Vagina (tissue), 2 donors: ENCODE measurements at places on chromosomes 4 and X. TPM values are rescaled to one million over a fixed set of nuclear protein-coding genes. Genes with fewer than 3 reads are reported as not detected.
A peak's percentile ranks its signal among the peaks of the same experiment; 100 is the strongest.

- no peak overlapping the region for H3K4me3 ChIP-seq
- H3K36me3 ChIP-seq, result no peaks in the 10 kb centered on the region
- peaks cover 25% of the 10 kb centered on the region for H3K4me1 ChIP-seq
- no peak overlapping the region for H3K27ac ChIP-seq
Measured at GRCh38 chr4:52856801-52857200, 5.3 kb upstream of the RASL11B start.

- no peaks in the 10 kb centered on the region for H3K4me1 ChIP-seq
- no peak overlapping the region for H3K4me3 ChIP-seq
- H3K27ac ChIP-seq, result no peak overlapping the region
- no peak for DNase-seq
- no peaks in the 10 kb centered on the region for H3K27me3 ChIP-seq
Measured at GRCh38 chr4:62394766-62395165, 1194.6 kb downstream of the ADGRL3 start.

The EREG gene
- total RNA-seq, result 1.2 TPM

- no peaks in the 10 kb centered on the region for H3K4me1 ChIP-seq
- H3K4me3 ChIP-seq, result no peak overlapping the region
Measured at GRCh38 chr4:187204389-187204918, 480.8 kb upstream of the FAT1 start.

DNA sequence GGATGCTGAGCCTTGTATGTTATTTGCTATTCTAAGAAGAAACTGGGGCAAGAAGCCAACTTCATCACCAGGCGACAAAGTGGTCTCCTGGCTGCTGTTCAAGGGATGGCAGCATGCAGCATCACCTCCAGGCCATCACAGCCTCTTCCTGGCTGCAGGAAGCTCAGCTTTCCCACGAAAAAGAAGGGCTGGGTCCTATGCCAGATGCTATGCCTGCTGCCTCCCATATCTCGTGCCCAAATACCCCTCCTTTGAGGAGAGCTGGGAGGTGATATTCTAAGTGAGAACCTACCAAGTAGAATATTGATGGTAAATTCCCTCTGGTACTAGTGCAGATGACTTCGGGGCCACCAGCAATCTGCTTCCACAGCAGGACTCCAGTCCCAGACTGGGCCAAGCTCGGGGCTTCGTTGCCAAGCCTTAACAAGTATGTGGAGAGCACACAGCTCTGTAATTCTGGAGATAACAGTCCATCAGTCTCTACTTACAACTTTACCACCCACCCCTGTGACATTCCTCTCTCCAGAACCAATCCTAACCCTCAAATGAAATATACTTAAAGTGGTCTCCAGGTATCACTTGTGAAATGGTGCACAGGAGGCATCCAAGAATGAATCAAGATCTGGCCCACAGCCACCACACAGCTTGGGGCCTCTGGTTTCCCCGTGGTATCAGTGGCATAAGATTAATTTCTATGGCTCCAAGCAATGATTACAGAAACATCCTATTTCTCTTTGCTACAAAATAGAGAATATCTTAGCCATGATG is 149.3 kb downstream of the PALLD start:
- no peaks in the 10 kb centered on the region for H3K27me3 ChIP-seq
- H3K4me3 ChIP-seq, result no peak overlapping the region
- no peak for DNase-seq
- H3K27ac ChIP-seq, result peak overlapping the region; percentile 3

DNA sequence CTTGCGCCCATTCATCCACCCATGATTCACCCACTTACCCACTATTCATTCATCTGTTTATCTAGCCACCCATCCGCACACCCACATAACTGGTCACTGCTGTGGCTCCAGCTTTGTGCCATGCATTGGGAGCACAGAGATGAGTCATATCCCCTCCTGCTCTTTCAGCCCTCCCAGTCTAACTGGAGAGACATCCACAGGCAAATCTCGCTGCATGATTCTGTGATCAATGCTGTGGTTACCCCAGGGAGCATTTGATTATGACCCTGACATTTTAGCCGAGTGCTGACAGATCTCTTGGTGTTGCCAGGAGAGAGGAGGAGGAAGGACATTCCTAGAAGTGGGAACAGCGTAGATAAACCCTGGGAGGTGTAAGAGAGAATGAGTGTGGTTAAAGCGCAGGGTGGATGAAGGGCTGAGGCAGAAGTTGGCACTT is 10.4 kb upstream of the PORCN start:
- no peak overlapping the region for H3K27ac ChIP-seq
- H3K4me3 ChIP-seq, result no peak overlapping the region
- H3K4me1 ChIP-seq, result no peaks in the 10 kb centered on the region
- no peaks in the 10 kb centered on the region for H3K36me3 ChIP-seq

The IRS4 gene
- 0.74 TPM for total RNA-seq

DNA sequence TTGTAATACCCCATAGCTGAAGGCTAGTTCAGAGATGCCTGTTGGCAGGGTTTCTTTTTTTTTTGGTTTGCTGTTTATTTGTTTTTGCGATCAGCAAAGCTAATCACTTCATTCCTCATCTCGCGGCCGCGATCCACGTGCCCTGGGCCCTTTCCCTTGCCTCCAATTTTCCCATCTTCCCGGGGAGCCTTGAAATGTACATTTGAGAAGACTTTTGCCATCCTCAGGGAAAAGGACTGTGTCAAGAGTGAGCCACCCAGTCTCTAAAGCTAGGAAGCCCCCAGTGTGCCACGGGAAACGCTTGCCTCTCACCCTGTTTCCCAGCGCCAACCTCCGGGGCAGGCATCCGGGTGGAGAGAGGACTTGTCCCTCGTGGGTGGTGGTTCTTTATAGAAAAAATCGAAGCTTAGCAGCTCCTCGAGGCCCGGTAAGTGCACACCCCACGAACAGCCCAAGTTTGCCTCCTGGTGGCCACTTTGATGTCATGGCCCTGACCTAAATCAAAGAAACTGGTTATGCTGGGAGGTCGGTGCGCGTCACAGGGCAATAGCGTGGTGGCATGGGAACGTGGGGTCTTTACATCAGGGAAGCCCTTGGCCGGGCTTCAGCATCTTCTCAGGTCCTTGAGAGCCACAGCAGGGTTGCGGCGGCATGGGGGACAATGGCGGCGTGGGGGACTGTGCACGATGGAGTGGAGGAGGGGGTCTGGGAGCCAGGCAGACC is 42.0 kb downstream of the MAP7D3 start:
- H3K4me1 ChIP-seq, result peaks cover 23% of the 10 kb centered on the region
- no peak for DNase-seq
- peak overlapping the region; percentile 57 for H3K27ac ChIP-seq
- H3K4me3 ChIP-seq, result no peak overlapping the region

DNA sequence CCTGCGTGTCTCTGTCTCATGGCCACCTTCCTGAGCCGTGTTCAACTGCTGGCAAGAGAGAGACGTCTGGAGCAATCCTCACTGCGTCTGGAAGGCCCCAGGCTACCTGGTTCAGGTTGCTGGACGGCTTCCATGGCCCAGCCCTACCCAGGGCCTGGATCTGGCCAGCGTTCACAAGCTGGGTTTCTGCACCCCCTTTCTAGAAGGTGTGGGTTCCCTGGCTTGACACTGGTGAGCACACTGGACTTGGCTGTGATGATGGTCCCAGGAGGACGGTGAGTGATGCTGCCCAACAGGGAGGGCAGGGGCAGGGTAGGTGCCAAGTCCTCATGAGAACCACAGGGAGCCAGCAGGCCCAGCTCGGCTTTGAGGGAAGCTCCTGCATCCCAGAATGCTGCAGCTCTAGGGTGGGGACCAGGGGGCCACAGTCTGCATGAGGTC is 63.4 kb downstream of the HTRA3 start:
- no peak overlapping the region for H3K27ac ChIP-seq
- no peaks in the 10 kb centered on the region for H3K27me3 ChIP-seq
- no peak for DNase-seq
- no peak overlapping the region for H3K4me3 ChIP-seq
- H3K36me3 ChIP-seq, result no peaks in the 10 kb centered on the region

- no peak overlapping the region for H3K27ac ChIP-seq
- no peak overlapping the region for H3K4me3 ChIP-seq
- no peaks in the 10 kb centered on the region for H3K36me3 ChIP-seq
- H3K27me3 ChIP-seq, result no peaks in the 10 kb centered on the region
- H3K4me1 ChIP-seq, result no peaks in the 10 kb centered on the region
Measured at GRCh38 chr4:126748736-126749135, 884.0 kb upstream of the INTU start.

The MAGEA9B gene
- total RNA-seq, result not detected

DNA sequence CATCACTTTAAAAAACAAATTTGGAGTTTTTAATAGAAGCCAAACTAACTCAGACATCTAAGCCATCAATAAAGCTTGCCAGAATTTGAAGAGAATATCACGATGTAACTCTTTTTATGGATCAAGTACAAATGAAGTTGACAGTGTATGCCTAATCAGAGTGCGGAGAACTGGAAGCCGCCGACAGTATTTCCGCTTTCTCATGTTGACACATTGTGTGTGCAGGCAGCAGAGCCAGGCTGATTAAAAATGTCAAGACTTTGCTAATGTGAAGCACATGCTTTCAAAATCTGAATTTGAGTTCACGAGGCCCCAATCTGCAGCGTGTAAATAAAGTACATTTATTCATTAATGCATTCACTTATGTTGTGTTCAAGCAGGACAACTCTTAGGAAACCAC is 161.2 kb downstream of the TENM3 start:
- no peak overlapping the region for H3K4me3 ChIP-seq
- no peaks in the 10 kb centered on the region for H3K36me3 ChIP-seq
- no peaks in the 10 kb centered on the region for H3K4me1 ChIP-seq
- no peak overlapping the region for H3K27ac ChIP-seq
- no peaks in the 10 kb centered on the region for H3K27me3 ChIP-seq

The ANXA10 gene
- total RNA-seq, result not detected

The FAM9C gene
- total RNA-seq, result not detected

The SHOX gene
- not detected for total RNA-seq

- no peak overlapping the region for H3K27ac ChIP-seq
- no peak for DNase-seq
- H3K4me1 ChIP-seq, result peaks cover 6% of the 10 kb centered on the region
- H3K27me3 ChIP-seq, result no peaks in the 10 kb centered on the region
- no peaks in the 10 kb centered on the region for H3K36me3 ChIP-seq
Measured at GRCh38 chr4:140367738-140368137, 5.7 kb upstream of the SCOC start.

The AREG gene
- total RNA-seq, result 16.9 TPM

- no peak overlapping the region for H3K27ac ChIP-seq
- H3K4me1 ChIP-seq, result peaks cover 6% of the 10 kb centered on the region
- no peaks in the 10 kb centered on the region for H3K27me3 ChIP-seq
Measured at GRCh38 chr4:184953971-184954370, 64.3 kb upstream of the HELT start.

DNA sequence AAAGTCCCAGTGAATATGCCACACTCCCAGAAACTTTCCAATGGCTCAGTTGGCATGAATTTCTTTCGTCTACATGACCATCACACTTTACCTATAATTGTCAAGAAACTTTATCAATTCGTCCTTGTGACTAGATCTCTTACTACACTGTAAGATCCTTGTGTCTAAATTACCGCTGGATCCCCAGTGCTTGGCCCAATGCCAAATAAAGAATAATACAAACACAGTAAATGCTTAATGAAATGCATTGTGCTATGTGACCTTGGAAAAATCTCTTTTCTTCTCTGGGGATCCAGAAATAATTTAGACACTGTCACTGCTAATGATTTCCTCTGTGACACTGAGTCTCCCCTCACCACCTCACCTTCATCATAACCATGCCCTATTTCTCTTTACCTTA is 137.9 kb downstream of the VSIG4 start:
- H3K27ac ChIP-seq, result no peak overlapping the region
- no peaks in the 10 kb centered on the region for H3K27me3 ChIP-seq
- no peaks in the 10 kb centered on the region for H3K4me1 ChIP-seq
- no peak for DNase-seq
- no peaks in the 10 kb centered on the region for H3K36me3 ChIP-seq

The THAP9 gene
- total RNA-seq, result 4.2 TPM

DNA sequence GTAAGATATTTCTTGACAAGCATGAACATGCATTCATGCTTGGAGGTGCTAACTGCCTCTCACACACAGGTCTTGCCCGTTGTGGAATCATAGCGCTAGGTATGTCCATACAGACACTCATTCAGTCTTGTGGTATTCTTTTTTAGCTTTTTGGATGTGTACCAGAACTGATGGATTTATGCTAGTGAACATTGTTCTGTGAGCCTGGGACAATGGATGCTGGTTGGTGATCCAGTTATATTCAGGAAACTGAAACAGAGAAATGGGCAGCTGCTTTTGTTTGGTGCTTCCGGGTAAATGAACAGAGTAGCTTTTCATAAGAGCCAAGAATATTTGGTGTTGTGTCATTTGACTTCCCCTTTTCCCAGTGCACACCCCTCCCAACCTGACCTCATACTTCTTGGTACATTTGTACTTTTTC is 78.9 kb upstream of the SLC4A4 start:
- H3K4me3 ChIP-seq, result no peak overlapping the region
- no peak overlapping the region for H3K27ac ChIP-seq
- no peak for DNase-seq
- no peaks in the 10 kb centered on the region for H3K4me1 ChIP-seq
- H3K36me3 ChIP-seq, result no peaks in the 10 kb centered on the region
- no peaks in the 10 kb centered on the region for H3K27me3 ChIP-seq

The HSFX1 gene
- 1.2 TPM for total RNA-seq

DNA sequence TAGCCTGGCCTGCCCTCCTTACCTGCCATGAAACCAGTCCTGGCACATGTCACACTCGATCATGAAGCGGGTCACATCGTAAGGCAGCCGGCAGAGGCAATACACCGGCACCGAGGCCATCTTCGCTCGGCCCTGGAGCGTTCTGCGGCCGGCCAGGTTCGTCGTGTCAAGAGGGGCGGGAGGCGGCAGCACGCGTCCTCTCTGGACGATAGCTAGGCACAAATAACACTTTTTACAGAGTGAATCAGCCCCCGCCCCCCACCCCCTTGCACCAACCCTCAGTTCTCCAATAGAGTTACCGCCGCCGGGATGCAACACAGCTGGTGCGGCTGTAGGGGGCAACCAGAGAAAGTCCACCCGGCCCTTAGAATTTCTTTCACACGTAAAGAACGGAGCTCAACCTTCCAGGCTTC is 1.7 kb downstream of the PHF8 start:
- DNase-seq, result no peak
- H3K4me1 ChIP-seq, result no peaks in the 10 kb centered on the region
- H3K36me3 ChIP-seq, result no peaks in the 10 kb centered on the region
- peak overlapping the region; percentile 74 for H3K27ac ChIP-seq

DNA sequence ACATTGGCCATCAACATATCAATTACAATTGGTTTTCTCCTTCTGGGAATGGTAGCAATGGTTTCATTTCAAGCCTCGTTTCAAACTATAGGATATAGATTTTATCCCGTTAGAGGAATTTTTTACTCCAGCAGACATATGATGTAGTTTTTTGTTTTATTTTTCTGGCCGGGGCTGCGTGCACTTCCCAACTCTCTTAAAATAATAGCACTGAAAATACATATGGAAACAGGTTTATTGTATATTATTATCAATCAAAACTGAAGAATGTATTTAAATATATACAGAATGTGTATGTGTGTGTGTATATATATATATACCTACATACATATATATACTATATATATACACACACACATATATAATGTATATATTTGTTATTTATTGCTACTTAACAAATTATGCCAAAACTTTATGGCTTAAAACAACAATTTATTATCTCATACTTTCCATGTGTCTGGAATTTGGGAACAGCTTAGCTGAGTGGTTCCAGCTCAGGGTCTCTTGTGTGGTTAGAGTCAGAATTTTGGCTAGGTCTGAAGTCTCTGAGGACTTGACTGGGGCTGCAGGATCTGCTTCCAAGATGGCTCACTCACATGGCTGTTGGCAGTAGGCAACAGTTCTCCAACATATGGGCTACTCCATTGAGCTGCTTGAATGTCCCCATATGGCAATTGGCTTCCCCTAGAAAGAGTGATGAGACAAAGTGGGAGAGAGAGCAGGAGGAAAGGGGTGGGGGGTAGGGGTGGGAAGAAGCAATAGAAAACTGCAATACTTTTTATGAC is 314.1 kb downstream of the PPP1R2C start:
- no peak overlapping the region for H3K27ac ChIP-seq
- H3K4me3 ChIP-seq, result no peak overlapping the region
- no peaks in the 10 kb centered on the region for H3K36me3 ChIP-seq

The USP51 gene
- 1.7 TPM for total RNA-seq
